ENCODE measurements at places on chromosomes 11 and 22.

- no peak for DNase-seq
Measured at GRCh38 chr22:27131346-27131745, 474.0 kb downstream of the MIAT start.

GRCh38 chr11:13680501-13681264, 12.2 kb downstream of the FAR1 start:
- no peak for DNase-seq

DNA sequence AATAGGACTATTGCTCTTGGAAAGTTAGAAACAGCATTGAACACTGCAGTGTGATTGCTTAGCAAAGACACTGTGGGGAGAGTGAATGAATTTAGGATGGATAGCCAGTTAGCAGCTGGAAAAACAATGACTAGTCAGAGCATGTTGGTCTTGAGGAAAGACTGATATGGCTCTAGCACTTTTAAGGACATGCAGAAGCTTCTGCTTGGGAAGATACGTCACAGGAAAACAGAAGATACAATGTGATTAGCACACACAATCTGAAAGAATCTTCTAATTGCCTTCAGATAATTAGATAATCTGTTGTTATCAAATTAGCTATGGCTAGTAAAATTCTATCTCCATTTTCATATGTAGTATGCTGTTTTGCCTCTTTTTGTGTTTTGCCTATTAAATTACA, 530.7 kb upstream of the CHORDC1 start:
- DNase-seq: no peak

DNA sequence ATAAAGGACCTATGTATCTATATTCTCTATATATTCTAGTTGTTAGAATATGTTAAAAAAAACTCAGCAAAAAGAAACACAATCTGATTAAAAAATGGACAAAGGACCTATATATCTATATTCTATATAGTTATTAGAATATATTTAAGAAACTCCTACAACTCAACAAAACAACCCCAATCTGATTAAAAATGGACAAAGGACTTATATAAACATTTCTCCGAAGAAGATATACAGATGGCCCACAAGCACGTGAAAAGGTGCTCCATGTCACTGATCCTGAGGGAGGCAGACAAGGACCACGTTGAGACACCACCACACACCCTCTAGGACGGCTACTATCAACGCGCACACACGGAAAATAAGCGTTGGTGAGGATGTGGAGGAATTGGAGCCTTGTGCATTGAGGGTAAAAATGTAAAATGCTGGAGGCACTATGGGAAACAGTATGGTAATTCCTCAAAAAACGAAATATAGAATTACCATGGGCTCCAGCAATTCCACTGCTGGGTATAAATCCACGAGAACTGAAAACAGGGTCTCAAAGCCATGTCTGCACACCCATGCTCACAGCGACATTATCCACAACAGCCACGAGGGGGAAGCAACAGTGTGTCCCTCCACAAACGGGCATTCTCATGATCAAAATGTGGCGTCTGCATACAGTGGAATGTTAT, 22.7 kb downstream of the YPEL1 start:
- DNase-seq: peak; percentile 62

- no peak for DNase-seq
Measured at GRCh38 chr22:35479985-35480550, 60.6 kb upstream of the RASD2 start.

GRCh38 chr11:132971351-132971750, 561.0 kb downstream of the OPCML start:
- no peak for DNase-seq

DNA sequence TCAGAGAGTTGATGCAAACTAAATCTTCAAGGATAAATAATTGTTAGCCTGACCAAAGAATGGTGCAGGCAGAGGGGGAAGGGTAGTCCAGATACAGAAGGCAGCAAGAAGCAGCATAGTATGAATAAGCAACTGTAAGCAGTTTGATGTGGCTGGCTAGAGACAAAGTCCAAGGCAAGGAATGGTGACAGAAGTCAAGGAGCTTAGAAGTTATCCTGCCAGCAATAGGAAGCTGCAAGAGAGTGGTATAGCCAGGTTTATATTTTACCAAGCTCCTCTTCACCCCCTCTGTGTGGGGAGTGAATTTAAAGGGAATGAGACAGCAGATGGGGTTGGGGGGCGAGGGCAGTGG, 14.7 kb downstream of the TRIM3 start:
- DNase-seq: no peak

DNA sequence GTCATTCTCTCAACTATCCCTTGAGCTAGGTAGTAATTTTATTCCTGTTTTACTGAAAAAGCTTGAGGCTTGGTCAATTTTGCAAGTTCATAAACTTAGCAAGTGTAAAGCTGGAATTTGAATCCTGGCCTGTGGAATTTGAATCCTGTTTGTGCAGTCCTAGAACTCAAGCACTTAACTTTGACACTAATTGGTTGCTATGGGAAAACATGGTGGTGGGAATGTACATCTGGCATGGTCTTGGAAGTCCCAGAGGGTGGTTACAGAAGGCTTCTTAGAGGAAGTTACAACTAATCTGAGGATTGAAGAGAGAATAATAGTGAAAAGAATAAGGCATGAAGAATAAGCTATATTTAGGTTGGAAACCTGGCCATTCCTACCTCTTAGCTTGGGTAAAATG, 66.5 kb upstream of the LIN7C start:
- no peak for DNase-seq

DNA sequence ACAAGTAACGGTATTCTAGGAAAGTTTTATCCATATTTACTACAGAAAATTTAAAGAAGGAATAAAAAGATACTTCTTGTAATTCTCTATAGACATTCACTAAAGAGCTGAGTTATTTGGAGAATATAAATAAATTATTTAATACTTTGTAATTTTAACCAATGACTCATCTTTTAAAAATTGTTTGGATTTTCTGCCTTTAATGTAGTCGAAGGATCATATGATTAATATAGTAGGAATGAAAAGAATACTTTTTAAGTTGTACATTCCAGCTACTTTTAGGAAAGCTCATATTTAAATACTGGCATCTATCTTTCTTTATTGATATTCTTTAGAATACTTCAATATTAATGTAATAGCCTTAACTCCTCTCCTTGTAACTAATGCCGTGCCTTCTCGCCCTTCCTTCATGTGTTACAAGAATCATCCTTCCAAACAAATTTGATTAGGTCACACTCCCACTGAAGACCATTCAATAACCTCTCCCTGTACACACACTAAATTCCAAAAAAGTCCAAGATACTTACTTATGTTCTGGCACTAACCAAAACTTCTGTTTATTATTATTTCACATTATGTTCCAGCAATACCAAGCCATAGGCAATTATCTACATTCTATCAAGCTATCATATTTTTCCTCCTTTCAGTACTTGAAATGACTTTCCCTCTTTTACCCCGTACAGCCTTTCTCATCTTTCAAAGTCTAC, 501.9 kb downstream of the CNTN5 start:
- DNase-seq: no peak

- no peak for DNase-seq
Measured at GRCh38 chr11:11871991-11872401, 30.2 kb downstream of the USP47 start.

GRCh38 chr11:117202386-117203068, 3.4 kb downstream of the TAGLN start:
- no peak for DNase-seq

DNA sequence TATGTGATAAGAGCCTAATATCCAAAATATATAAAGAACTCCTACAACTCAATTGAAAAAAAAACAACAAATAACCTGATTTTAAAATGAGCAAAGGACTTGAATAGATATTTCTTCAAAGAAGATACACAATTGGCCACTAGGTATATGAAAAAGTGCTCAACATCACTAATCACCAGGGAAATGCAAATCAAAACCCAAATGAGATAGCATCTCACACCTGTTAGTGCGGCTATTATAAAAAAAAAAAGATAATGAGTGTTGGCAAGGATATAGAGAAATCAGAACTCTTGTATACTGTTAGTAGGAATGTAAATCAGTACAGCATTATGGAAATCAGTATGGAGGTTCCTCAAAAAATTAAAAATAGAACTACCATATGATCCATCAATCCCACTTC, 5.9 kb upstream of the SIK2 start:
- no peak for DNase-seq

Measured in stimulated activated naive CD4-positive, alpha-beta T cell (primary cell).